ENCODE measurements at places on chromosomes 1 and 21. TPM values are rescaled to one million over a fixed set of nuclear protein-coding genes. Genes with fewer than 3 reads are reported as not detected.

Gene F13B
- 0.59 TPM for polyA plus RNA-seq

Gene GJA9
- 0.58 TPM for polyA plus RNA-seq

Gene CZIB
- 106 TPM for polyA plus RNA-seq

Gene GBP6
- polyA plus RNA-seq: 0.53 TPM

Gene PRDM16
- 16.0 TPM for polyA plus RNA-seq

Gene LCE1C
- not detected for polyA plus RNA-seq

Gene NR5A2
- polyA plus RNA-seq: 8.9 TPM

Gene SPATA21
- 0.21 TPM for polyA plus RNA-seq

Gene FOXD3
- not detected for polyA plus RNA-seq

Gene MPL
- polyA plus RNA-seq: 0.99 TPM

Gene SYNC
- 3.0 TPM for polyA plus RNA-seq

Gene TACSTD2
- polyA plus RNA-seq: 16.0 TPM

Gene SELENON
- 88.6 TPM for polyA plus RNA-seq

Gene SPATA45
- 0.37 TPM for polyA plus RNA-seq

Gene SLC6A9
- polyA plus RNA-seq: 12.6 TPM
